ENCODE measurements at places on chromosomes 6 and 20.

DNA sequence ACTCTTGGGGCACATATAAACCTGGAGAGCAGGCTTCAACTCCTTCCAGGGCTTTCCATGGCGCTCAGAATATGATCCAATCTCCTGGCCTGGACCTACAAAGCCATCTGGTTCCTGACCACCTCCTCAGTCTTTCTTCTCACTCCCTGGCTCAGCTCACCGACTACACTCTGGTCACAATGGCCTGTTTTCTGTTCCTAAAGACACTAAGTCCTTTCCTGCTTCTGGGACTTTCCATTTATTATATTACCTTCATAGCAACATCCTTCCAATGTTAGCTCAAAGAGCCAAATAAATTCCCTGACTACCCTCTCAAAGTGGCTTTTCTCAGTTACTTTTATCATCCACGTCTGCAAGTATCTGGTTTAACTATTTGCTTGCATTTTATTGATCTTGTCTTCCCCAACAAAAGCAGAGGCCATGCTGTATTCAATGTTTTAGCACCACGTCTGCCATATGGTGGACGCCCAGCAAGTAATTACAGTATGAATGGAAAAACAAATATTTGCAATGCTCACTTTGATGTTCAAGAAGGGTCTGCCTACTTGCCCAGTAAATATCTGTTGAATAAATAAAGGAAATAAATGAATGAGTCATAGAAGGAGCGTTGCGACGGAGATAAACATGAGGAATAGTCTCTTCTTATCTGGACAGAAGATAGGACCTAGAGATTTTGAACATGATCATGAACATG lies 328.4 kb downstream of the ESR1 start:
- no peak for DNase-seq

GRCh38 chr6:22956029-22956681 lies 386.8 kb downstream of the HDGFL1 start:
- DNase-seq = no peak

- DNase-seq = peak; percentile 29
Measured at GRCh38 chr6:2245877-2246863, 765 bp upstream of the GMDS start.

GRCh38 chr20:57200882-57201695 lies 65.4 kb downstream of the BMP7 start:
- DNase-seq = no peak

DNA sequence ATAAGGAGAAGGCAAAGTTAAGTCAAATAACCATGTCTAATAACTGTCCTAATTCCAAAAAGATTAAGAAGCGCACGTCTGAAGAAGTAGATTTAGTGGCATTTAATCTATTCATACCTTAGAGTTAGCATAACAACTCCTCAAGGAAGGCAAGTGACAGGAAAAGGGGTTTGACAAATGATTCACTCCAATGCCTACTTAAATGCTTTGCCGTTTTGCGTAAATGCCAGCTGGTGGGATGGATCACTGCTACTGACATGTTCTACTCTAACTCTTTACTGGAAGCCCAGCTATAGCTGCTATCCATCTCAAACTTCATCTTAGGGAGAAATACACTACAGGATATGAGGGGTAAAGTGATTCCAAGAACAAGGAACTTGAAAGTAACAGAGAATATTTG lies 347.3 kb upstream of the RUNX2 start:
- no peak for DNase-seq

DNA sequence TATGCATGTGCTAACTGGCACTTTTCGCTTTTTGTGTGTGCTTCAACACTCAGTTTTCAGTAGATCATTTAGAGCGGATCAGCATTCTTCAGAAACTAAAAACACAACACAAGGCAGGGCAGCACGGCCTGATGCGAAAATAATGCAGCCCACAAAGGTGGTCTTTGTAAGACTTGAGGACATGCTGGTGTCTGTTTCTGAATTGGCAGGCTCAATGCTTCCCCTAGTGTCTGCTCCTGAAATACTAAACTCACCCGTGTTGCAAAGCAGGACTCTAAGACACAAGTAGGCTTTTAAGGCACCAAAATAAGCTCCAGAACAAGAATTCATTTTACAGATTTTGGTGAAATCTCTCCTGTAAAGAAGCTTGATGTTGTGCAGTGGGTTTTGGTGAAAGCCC lies 676.5 kb downstream of the TENT5A start:
- no peak for DNase-seq

- no peak for DNase-seq
Measured at GRCh38 chr6:121856296-121856695, 420.9 kb downstream of the GJA1 start.

DNA sequence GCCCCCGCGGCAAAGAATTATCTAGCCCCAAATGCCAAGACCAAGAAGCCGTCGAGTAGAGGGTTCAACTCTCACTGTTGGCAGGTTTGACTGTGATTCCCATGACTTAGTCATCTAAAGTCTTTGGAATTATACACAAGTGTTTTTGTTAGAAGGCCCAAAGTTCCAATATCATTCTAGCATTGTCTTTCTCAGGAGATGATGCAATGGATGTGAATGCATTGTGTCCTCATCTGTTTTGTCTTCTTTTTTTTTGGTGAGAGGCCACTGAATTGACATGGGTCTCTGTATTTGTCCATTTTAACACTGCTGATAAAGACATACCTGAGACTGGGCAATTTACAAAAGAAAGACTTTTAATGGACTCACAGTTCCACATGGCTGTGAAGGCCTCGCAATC lies 290.5 kb upstream of the ZFP64 start:
- DNase-seq = no peak

GRCh38 chr6:141307309-141307998 lies 825.3 kb upstream of the GJE1 start:
- no peak for DNase-seq

DNA sequence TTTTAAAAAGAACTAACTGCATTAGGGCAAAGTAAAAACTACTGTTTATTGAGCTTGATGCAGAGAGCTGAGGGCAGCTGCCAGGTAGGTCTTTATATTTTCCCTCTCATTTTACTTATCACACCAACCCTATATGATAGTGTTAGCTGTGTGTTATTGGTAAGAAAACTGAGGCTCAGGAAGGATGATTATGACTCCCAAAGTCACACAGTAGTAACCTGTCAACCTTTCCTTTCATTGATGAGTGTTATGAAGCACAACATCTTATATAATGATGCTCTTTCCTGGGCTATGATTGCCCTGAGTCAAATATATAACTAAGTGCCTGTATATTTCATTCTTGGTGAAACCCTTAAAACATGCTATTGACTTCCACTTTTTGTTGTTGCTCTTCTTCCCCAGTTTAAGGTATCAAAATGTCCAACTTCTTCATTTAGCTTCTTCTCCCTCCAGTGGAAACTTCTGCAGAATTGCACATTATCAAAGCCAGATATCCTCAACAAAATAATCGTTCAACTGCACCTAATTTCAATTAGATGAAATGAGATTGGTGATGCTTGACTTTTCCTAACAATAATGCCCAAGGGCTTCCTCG lies 8.1 kb downstream of the GFOD1 start:
- no peak for DNase-seq

DNA sequence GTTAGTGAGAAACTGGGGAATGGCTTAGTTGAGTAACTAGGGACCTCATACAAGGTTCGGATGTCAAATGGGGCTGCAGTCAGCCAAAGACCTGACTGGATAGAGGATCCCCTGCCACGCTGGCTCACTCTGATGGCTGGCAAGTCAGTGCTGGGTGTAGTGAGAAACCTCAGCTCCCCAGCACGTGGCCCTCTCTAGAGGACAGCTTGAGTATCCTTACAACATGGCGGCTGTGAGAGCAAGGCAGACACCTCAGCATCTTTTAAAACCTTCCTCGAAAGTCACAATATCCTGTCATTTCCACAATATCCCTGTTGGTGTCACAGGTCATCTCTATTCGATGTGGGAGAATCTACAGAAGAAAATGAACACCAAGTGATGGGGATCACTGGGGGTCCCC lies 26.7 kb upstream of the IPCEF1 start:
- no peak for DNase-seq

DNA sequence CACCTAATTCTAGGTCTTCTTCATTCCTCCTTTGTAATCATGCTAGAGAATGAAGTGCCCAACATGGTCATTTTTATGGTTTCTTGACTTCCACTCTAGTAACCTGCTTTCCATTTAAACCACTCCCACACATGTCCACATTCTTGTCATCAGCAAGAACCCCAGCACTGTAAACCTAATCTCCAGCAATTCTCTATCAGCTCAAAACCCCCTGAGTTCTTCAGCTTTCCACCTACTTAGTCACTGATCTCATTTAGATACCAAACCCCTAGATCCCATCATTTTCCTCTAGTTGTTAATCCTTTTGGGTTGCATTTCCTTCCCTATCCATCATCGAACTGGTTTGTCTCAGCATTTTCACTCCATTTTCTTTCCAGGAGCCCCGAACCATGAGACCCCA lies 49.7 kb downstream of the GOPC start:
- DNase-seq = no peak

- DNase-seq = no peak
Measured at GRCh38 chr6:124158024-124158423, 354.4 kb downstream of the NKAIN2 start.

- no peak for DNase-seq
Measured at GRCh38 chr6:168057836-168058235, 21.2 kb downstream of the FRMD1 start.

- no peak for DNase-seq
Measured at GRCh38 chr20:18055261-18055660, 2.5 kb downstream of the OVOL2 start.

- DNase-seq = no peak
Measured at GRCh38 chr20:54717983-54718382, 242.6 kb downstream of the DOK5 start.

DNA sequence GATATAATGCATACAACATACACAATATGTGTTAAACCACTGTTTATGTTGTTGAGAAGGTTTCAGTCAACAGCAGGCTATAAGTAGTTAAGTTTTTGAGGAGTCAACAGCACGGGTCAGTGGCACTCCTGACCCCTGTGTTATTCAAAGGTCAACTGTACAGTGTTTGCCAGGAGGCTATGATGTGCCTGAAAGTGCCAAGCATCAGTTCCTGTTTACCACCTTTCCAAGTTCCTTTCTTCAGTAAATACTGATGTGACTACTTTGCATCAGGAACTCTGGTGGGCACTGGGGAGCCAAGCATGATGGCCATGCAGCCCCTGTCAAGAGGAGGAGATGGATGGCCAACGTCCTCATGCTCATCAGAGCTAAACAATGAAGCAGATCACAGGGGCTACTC lies 224.4 kb upstream of the EXOC2 start:
- no peak for DNase-seq

DNA sequence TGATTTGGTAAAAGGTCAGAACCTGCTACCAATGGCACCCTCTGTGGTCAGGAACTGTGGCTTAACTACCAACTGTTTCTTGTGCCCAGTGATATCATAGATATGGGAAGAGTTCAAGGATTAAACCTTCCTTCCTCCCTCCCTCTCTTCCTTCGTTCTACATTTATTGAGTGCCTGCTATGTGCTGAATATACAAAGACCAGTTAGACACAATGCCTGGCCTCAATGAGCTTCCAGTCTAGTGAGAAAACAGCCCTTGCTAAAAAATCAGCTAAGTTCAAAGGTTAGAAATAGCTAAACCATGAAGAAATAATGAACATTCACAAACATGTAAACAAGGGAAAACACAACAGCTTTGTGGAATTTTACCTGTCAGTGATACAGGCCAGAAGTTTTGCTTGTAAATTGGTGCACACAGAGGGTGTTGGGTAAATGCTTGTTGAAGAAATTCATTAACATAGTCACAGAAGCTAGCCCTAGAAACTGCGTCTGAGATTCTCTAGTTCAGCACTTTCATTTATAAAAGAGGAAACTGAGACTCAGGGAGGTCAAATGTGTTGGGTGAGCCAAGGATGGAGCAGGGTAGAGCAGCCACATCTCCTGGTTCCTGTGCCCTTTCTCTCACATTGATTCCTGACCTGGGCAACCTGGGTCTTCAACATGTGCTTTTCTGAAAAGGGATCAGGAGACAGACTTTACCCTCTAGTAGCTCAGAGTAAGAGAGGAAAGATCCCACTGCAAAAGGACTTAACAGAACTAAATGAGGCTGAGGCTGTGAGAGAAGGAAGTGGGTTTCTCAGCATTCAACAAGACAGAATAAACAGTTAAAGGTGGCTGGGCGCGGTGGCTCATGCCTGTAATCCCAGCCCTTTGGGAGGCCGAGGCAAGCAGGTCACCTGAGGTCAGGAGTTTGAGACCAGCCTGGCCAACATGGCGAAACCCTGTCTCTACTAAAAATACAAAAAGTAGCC lies 14.4 kb upstream of the FOXO3 start:
- no peak for DNase-seq

DNA sequence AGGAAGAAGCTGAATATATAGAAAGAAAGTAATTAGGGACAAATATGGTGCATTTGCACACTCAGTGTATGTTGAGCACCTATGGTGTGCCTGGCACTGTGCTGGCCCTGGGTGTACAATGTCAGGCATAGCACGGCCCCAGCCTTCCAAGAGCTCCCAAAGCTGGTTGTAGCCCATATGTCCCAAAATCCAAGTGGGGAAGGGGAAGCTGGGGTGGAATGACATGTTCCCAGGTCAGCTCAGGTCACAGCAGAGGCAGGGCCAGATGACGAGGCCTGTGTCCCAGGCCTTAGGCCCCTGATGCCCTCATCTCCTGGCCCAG lies 170.0 kb downstream of the VEGFA start:
- no peak for DNase-seq

- no peak for DNase-seq
Measured at GRCh38 chr6:17466707-17467106, 73.3 kb downstream of the CAP2 start.

DNA sequence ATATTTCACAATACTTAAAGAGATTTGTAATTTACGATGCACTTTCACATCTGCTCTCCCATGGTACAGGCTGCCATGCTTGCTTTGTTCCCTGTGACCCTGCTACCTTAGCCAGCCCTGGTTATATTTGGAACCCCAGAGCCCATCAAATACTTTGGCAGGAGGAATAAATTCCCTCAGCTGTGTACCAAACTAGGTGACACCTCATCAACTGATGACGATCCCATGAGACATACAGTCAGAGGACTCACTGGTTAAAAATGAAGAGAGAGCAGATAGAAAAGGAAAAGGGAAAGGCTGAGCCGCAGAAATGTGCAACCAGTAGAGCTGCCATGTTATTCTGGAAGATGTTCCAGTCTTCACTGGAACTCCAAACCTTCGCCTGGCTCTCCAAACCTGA lies 120.0 kb downstream of the SIM1 start:
- no peak for DNase-seq

DNA sequence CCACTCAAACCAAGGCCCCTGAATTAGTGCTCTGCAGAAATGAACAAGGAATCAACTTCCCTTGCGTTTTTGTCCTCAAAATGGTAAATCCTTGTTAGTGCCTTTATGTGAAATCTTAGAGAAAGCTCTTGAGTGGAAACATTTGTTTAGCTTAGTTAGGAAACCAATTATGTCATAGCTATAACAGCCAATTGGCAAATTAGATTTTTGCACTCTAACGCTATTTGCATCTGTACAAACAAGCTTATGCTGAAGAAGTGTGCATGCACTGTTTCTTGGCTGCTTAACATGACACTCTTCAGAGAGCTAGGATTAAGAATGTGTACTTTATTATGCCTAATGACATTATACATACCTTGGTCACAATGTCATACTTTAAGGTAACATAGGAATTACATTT lies 622.6 kb upstream of the SLC35B3 start:
- DNase-seq = no peak

Data from stimulated activated CD4-positive, alpha-beta T cell treated with anti-CD3 and anti-CD28 coated beads, TNF-alpha, amount 100 ng/mL, for 48 hours (primary cell).